ENCODE measurements at places on chromosomes 6 and 20.

DNA sequence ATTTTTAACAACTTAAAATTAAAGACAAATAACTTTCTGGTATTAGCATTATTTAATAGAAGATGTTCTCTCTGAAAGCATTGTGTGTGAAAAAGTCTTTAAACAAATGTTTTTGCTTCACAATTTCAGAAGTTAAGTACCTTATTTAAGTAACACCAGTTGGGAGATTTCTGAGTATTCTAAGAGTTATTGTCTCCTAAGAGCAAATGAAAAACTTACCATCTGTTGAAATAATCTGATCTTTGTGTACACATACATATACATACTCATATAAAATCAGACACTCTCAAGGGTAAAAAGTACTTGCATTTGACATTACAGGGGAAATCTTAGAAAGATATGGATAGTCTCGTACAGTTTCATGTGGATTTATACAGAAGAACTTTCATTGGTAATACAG lies 2.4 kb downstream of the BTBD3 start:
- DNase-seq = no peak

DNA sequence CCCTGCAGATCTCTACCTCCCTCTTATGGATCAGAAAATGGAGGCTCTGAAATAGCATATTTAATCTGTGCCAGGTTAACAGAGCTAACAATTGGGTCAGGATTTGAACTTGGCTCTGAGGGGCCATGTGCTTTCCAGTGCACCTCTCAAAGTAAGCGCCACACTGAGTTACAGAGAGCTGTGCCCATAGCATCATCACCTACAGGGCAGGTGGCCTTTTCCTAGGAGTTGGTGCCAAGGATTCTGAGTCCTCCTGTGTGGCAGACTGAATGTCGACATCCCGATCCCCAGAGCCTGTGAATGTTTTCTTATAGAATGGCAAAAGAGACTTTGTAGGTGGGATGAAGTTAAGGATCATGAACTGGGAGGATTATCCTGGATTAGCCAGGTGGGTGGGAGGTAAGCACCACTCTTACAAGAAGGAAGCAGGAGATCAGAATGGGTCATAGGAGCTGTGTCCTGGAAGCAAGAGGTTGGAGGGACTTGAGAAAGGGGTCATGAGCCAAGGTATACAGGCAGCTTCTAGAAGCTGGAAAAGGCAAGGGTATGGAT lies 68.0 kb upstream of the TBC1D7 start:
- DNase-seq = no peak

GRCh38 chr20:2385026-2385425 lies 4.3 kb downstream of the TGM6 start:
- DNase-seq = no peak

DNA sequence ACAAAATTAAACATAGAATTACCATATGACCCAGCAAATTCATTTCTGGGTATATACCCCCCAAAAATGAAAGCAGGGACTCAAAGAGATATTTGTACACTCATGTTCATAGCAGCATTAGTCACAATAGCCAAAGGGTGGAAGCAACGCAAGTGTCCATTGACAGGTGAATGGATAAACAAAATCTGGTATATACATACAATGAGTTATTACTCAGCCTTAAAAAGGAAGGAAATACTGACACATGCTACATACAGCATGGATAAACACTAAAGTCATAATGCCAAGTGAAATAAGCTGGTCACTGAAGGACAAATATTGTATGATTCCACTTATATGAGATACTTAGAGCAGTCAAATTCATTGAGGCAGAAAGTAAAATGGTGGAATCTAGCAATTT lies 5.3 kb upstream of the STX11 start:
- no peak for DNase-seq

- DNase-seq = no peak
Measured at GRCh38 chr6:168161371-168161750, 82.3 kb upstream of the FRMD1 start.

- no peak for DNase-seq
Measured at GRCh38 chr20:42598581-42598980, 591.1 kb downstream of the PTPRT start.
